SJCRH30 (cell line): ENCODE measurements at places on chromosomes 13 and 19.

DNA sequence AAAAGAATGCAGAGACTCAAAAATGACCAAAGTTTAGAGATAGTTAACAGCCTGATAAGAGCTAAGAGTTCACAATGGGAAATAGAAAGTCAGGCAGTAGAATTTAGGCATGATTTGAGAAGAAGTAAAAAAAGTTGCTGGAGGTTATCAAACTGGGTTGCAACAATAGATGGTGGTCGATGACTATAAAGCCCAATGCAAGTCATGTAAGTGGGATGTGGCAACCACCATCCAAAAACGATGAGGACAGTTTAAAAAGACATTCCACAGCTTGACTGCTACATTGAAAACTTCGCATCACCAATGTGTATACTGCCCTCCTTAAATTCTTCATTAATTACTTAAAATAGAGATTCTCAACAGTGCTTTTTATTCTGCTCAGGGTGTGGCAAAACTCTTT is 19.7 kb downstream of the ELF1 start:
- H3K36me3 ChIP-seq = no peaks in the 10 kb centered on the region
- H3K27me3 ChIP-seq = no peaks in the 10 kb centered on the region
- no peak overlapping the region for H3K27ac ChIP-seq
- peaks cover 1% of the 10 kb centered on the region; the same call in 1 of the 2 replicates for H3K4me1 ChIP-seq

DNA sequence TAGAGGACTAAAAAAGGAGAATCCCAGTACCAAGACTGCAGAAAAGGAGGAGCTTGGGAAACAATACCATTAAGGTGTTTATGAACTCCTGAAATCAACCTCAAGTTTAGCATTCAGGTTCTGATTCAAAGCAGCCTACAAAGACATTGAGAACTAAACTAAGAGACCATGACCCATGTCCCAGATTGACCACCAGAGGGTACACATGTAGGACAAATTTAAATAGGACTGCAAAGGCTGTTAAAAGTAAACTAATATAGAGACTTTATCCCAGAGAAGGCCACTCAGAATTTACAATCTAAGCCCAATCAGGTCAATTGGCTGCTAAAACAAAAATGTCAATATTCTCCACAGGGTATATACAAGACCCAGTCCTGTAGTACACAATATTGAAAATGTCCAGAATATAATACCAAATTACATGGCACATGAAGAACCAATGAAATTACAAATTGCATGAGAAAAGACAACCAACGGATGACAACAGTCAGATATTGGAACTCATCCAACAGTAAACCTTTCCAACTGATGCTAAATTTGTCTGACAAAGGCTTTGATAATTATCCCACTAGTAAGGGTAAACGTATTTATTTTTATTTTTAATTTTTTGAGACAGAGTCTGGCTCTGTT is 682.4 kb downstream of the UQCRFS1 start:
- no peak overlapping the region for H3K27ac ChIP-seq
- no peak overlapping the region for H3K4me3 ChIP-seq
- H3K27me3 ChIP-seq = peaks cover 4% of the 10 kb centered on the region; the same call in 1 of the 2 replicates
- no peaks in the 10 kb centered on the region for H3K36me3 ChIP-seq

DNA sequence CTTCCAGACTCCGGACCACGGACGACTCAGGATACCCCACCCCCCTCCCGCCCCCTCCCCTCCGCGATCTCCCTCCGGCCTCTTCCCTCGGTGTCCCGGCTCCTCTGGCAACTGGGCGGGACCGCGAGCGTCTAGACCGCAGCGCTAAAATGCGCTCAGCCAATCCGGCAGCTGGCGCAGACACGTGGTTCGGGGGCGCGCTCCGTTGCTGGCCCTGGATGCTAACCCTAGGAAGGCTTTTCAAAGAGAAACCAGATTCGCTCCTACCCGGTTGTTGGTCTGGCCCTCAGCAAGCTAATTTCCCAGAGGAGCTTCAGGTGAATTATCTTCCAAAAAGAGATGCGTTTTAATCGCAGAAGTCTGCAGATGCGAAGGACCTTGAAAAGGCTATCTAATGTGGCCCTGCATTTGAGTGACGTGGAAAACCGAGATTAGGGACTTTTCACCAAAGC is at the start of gene DZIP1:
TSS of gene DZIP1 (minus strand) at position 106 of the 452 bp plus-strand sequence. CDS start 2,677 bp downstream, outside the sequence.
- H3K4me3 ChIP-seq = peak within 1 kb of the TSS; percentile 95
- peaks cover 24% of the 10 kb centered on the region for H3K36me3 ChIP-seq
- DNase-seq = peak; percentile 89
- peak within 1 kb of the TSS; percentile 81 for H3K27ac ChIP-seq
- no peaks in the 10 kb centered on the region for H3K27me3 ChIP-seq
- no peaks in the 10 kb centered on the region for H3K4me1 ChIP-seq

DNA sequence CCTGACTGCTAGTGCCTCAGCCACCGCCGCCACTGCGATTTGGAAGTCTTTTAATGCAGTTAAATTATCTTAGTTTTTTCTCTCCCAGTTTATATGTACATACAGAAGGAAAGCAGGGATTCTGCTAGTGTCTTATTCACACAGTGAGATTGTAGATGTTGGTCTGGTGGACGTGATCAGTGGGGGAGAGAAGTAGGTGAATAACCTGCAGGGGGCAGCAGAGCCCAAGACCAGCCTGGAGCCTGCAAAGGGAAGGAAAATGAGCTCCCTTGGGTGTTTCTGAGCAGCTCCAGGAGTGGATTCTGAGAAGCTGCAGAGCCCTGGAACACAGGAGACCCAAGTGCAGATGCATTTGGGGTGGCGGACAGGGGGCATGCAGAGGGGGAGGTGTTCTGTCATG is 26.3 kb downstream of the ZNF844 start:
- H3K36me3 ChIP-seq = peaks cover 22% of the 10 kb centered on the region
- H3K4me3 ChIP-seq = no peak overlapping the region
- no peaks in the 10 kb centered on the region for H3K27me3 ChIP-seq

GRCh38 chr13:74444864-74445479 is 310.8 kb upstream of the KLF12 start:
- H3K27me3 ChIP-seq = no peaks in the 10 kb centered on the region
- H3K36me3 ChIP-seq = no peaks in the 10 kb centered on the region
- peaks cover under 1% of the 10 kb centered on the region; the same call in 1 of the 2 replicates for H3K4me1 ChIP-seq
- H3K27ac ChIP-seq = no peak overlapping the region
- H3K4me3 ChIP-seq = no peak overlapping the region
